Stomach (tissue), 19 donors: ENCODE measurements at places on chromosomes 1 and 21. TPM values are rescaled to one million over a fixed set of nuclear protein-coding genes. Genes with fewer than 3 reads are reported as not detected.
A peak's percentile ranks its signal among the peaks of the same experiment; 100 is the strongest.

GRCh38 chr1:225603538-225604354 is 49.2 kb downstream of the ENAH start:
- peak overlapping the region; percentile 0 for H3K27ac ChIP-seq
- no peaks in the 10 kb centered on the region for H3K36me3 ChIP-seq
- no peak overlapping the region for H3K4me3 ChIP-seq

DNA sequence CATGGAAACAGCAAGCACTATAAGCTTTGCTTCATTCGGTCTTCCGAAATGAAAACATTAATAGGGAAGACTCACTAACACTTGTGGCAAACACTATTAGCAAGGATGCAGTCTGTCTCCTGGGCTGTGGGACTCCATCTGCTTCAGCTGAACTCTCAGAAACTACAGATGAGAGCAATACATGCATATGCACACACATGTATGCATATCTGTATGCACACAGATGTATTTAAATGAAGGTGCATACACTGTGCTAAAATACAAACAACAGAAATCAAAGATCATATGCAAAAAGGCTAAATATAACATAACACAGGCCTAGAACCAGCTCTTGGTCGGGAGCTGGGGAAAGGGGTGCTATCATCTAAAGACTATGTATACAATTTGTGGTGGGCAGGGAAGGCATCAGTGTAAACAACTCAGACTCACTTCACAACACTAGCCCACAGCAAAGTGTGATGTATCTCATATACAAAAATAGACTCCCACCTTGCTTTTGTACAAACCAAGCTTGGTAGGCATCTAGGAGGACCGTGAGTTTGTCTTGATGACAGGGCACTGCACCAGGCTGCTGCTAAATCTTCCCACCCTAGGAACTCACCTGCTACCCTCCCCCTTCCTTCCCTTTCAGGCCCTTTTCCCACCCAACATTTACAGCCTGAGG is 32.8 kb downstream of the CDC7 start:
- H3K4me1 ChIP-seq = no peaks in the 10 kb centered on the region
- H3K4me3 ChIP-seq = no peak overlapping the region

- DNase-seq = no peak
- no peaks in the 10 kb centered on the region for H3K27me3 ChIP-seq
- no peak overlapping the region for H3K27ac ChIP-seq
- no peak overlapping the region for H3K4me3 ChIP-seq
- H3K36me3 ChIP-seq = no peaks in the 10 kb centered on the region
Observed at GRCh38 chr1:41868241-41868998, 50.3 kb downstream of the HIVEP3 start.

- peak; percentile 14 for DNase-seq
- H3K4me1 ChIP-seq = peaks cover 54% of the 10 kb centered on the region
- no peak overlapping the region for H3K4me3 ChIP-seq
Observed at GRCh38 chr1:6352138-6352563, 41.4 kb downstream of the ACOT7 start.

GRCh38 chr1:156618853-156619581 is at the start of gene HAPLN2:
Gene HAPLN2 (plus strand): TSS chr1:156619415. CDS start chr1:156623491, 4,076 bp downstream.
- no peak within 1 kb of the TSS for H3K27ac ChIP-seq
- H3K27me3 ChIP-seq = peaks cover 36% of the 10 kb centered on the region
- no peak within 1 kb of the TSS for H3K4me3 ChIP-seq
- DNase-seq = peak; percentile 59
- H3K36me3 ChIP-seq = no peaks in the 10 kb centered on the region

- DNase-seq = no peak
- no peak overlapping the region for H3K27ac ChIP-seq
- peaks cover 15% of the 10 kb centered on the region for H3K4me1 ChIP-seq
- no peak overlapping the region for H3K4me3 ChIP-seq
Observed at GRCh38 chr1:80659161-80659560, 1141.6 kb upstream of the ADGRL2 start.

ASCL5 gene
- polyA plus RNA-seq = not detected
